ENCODE measurements at places on chromosomes 3 and 15.

DNA sequence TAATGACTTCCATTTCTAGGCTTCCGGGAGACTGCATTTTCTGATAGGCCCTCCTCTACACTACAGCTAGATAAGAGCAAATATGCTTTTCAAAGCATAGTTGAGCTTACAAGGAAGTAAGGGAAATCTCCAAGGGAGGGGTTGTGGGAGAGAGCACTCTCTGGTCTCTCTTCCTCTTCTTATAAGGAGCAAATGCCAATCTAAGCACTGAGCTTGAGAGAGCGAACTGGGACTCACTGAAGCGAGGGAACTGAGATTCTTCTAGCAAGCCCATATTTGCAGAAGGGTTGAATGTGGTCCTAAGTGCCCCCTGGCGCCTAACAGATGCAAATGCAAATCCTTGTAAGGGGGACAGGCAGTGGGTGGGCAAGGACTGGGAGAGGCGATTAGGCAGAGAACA is 164.8 kb downstream of the ERC2 start:
- DNase-seq, result no peak

GRCh38 chr15:87349181-87349580 is 907.4 kb downstream of the NTRK3 start:
- no peak for DNase-seq

DNA sequence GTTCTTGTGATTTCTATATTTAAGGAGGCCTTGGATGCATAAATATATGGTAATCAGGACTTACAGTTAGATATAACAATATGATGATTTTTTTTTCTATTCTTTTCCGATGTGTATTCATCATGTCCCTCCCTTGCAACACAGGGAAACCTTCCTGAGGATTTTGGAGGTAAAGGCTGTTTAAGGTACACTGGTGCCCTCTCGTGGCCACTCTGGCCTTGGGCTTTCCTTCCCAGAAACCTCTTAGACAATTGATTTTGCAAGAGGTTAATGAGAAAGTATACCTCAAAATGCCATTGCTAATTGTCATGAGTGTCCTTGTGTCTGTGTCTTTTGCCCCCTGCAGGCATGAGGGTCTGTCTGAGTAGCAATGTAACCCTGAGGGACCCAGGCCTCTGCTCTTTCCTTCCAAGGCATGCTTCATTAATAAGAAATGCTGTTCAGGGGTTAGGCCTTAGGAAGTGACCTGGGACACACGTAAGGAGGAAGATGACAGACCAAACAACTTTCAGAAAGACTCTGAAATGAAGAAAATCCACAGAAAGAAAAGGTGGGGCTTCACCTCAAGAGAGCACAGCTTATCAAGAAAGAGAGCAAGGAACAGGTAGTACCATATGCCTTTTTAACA is 70.3 kb upstream of the PPP2R3A start:
- DNase-seq, result no peak

- DNase-seq, result no peak
Observed at GRCh38 chr15:92877416-92877815, 22.7 kb upstream of the CHD2 start.

DNA sequence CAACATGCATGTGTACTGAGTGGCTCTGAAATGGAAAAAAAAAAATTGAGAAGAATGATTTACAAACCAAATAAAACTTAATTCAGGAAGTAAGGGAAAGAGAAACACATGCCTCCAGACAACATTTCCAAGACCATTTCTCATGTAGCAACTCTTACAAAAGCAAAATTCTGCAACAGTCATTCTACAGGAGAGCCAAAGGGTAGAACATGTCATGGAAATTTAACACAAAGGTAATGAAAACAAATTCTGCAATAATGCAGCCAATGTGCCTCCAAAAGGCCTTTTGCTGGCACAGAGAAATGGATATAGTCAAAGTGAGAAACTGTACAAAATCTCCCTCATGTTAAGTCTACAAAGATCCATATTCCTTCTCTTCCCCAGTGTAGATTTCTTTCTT is 4.0 kb downstream of the PEX11A start:
- DNase-seq, result no peak

GRCh38 chr3:176041812-176042211 is 1155.5 kb downstream of the TBL1XR1 start:
- no peak for DNase-seq

- no peak for DNase-seq
Observed at GRCh38 chr15:29133321-29133720, 136.3 kb downstream of the NSMCE3 start.

GRCh38 chr3:159854500-159855124 is 134.0 kb upstream of the IL12A start:
- no peak for DNase-seq

DNA sequence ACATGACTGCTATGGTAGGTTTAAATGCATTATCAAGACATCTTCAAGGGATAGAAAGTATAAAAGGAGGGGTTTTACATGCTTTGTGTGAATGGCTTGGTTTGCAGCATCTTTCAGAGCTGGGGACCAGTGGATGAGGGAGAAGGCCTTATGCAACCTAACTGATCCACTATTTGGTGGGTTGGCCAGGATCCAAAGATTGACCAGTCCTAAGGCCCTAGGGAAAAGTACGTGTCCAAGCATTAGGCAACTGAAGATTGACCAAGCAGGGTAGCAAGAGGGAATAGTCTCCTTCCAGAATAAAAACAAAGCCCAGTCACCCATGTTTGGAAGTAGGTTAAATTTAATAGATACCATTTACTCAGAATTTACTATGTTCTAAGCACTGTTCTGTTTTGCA is 509.3 kb downstream of the EPHB1 start:
- DNase-seq, result no peak

DNA sequence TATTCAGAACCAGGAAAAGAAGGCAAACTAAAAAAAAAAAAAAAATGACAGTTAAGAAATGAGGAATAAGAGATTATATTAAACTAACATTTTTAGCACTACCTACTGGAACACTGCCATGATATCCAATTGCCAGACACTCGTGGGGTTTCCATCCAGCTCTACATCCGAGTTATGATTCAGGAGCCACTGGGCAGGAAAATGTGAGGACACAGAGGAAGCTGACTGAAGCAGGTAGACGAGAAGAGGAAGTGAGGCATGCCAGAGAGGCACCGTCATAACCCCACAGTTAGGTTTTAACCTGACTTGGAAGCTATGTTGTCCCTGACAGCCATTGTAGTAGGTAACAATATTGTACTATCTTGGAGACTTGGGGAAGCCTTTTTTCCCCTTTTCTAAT is 495.0 kb downstream of the NLGN1 start:
- no peak for DNase-seq

DNA sequence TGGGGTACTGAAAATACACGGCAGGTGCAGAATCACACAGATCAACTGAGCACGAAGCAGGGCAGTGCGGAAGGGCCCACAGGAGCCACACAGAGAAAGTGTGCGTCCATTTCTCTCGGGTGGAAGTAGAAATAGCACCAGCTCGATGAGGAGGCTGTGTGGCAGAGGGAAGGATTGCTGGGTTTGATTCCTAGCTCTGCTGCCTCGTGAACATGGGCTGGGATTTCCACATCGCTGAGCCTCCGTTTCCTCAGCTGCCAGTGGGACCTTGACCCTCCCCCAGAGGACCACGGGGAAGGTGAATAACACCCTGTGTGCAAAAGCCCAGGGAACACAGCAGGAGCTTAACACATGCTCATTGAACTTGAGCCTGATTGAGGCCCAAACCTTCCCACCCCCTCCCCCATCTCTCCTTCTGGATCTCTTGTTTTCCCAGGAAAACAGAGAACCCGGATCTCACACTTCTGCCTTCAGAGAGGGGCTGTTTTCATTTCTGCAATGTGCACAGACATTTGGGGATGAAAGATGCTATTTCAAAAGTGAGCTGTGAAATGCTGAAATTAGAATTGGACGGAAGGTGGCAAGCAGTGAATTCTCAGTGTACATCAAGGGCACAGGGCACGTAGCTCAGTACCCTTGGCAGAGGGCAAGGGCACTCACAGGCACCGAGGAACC is 38.4 kb downstream of the ABTB1 start:
- DNase-seq, result no peak
